NCI-H187 treated with DMSO at 0.1 percent for 48 hours (cell line): ENCODE measurements at places on chromosomes 7 and 10.

GRCh38 chr10:78780551-78780961 is 288.2 kb upstream of the ZMIZ1 start:
- no peak for DNase-seq

DNA sequence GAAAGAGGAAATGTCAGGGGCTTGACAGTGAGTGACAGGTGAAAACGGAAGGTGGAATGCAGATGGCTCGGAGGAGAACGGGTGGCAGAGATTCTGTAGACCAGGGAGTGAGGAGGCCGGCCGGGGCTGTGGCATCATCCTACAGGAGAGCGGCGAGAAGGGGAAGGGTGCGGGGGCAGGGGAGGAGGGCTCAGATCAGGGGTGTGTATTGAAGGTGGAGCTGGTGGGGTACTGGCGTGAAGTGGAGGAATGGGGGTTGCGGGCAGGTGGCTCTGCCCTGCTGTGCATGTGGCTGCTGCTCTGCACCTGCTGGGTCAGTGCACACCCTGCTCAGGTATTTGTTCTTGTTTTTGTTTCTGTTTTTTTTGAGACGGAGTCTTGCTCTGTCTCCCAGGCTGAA is 470.8 kb upstream of the FOXK1 start:
- DNase-seq = no peak

DNA sequence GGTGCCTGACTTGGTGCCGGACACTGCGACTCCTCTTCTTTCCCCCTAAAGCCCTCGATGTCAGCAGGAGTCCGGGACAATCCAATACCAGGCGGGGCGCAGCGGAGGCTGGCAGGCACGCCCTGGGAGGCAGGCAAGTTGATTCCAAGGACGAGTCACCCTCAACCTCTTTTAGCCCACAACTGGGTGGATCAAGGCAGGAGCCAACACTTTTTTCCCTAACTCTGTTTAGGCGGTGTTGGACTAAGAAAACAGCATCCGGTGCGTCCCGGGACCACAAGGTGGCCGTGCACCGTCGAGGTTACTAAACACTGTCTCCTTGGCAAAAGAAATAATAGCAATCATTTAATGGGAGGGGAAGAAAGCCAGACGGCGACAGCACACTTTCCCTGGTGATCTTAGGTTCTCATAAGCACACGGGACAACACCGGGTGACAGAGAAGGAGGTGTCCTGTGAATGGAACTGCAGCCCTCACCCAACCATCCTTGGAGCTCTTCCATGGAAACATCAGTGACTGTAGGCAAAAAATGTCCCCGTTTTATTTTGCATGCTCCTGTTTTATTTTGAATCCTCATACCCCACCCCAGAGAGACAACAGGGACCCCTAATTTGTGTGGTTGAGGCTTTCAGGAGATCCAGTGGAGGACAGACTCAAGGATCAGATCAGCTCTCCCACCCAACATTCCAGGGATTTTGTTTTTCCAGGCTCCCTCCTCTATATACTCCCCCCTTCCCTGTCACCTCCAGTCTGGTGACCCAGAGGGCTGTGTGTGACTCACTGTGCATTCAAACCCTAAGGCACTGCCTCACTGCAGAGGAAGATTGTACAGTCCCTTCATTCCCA is 1.3 kb upstream of the CALCR start:
- no peak for DNase-seq

DNA sequence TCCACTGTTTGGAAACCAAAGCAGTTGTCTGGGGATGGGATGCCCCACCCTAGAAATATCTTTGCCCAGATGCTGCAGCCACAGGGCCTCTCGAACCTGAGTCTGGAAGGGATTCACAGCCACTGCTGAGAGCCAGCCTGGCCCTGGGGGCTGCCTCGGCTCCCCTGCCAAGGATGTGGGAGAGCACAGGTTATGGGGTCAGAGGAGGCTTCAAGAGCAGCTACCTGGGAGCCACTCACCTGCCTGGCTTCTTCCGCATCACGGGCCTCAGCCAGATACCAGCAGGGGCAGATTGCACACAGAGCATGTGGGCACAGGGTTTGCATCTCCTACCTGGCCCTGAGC is 5.4 kb upstream of the PWWP2B start:
- no peak for DNase-seq

- DNase-seq = no peak
These were observed 98.9 kb downstream of the HIP1 start for GRCh38 chr7:75639886-75640190.

DNA sequence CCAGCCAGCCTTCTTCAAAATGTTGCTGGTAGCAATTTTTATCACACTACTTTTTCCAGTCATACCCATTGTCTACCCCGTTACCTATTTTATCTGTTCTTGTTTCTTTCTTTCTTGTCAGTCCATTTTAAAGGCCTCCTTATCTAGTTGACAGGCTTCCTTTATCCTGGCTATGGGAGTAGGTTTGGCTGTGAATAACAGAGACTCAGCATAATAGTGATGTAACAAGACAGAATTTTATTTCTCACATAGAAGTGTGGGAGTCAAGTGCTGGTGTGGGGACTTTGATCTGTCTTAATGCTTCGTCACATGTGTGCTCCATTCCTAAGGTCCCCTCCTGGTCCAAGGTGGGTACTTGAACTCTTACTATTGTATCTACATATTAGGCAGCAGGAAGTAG is 283.6 kb downstream of the EXOC4 start:
- no peak for DNase-seq

GRCh38 chr10:99619090-99619800 is 994 bp downstream of the SLC25A28 start:
- DNase-seq = no peak

- DNase-seq = no peak
These were observed 1.1 kb upstream of the ING3 start for GRCh38 chr7:120949393-120949911.

DNA sequence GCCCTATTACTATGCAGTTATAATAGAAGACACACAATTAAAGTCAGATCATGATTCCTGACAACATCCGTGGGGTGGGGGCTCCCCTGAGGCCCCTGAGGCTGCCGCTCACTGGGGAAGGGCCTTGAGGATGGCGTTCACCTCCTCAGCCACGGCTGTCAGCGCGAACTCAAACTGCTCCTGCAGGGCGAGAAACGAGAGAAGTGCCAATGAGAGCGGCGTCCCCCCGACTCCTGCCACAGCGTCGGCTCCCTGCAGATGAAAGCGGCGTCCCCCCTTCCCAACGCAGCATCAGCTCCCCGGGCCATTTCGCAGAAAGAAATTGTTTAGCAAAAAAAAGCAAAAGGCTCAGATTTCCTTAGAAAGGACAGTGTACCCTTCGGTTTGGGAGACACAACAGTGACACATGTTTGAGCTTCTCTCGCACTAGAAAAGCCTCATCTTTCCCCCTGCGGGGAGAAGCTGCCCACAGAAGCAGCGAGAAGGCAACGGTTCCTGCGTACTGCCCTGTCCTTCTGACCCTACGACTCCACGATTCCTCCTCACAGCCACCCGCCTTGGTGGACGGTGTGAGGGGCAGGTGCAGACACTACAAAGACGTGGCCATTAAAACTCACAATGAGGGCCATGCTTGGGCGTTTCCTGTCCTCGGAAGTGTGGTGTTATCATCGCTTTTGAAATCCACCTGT is 203.9 kb downstream of the DNAJB6 start:
- no peak for DNase-seq

DNA sequence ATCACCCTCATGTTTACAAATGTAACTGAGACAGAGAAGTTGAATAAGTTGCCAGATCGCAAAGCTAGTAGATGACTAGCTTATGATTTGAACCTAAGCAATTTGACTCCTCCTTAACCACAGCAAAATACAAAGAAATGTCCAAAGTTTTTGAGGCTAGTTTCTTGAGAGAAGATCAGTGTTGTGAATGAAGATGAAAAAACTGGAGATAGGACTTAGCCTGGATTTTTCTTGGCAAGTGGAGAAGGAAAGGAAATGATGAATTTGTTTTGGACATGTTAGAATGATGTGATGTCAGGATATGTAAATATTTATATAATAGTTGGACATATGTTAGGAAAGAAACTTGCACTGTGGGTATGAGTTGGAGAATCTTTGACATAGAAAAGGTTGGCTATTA is 149.8 kb downstream of the LSMEM1 start:
- no peak for DNase-seq

- no peak for DNase-seq
These were observed 40.1 kb upstream of the ZNF273 start for GRCh38 chr7:64863021-64863420.

GRCh38 chr7:24879291-24879690 is 100.7 kb downstream of the OSBPL3 start:
- no peak for DNase-seq

DNA sequence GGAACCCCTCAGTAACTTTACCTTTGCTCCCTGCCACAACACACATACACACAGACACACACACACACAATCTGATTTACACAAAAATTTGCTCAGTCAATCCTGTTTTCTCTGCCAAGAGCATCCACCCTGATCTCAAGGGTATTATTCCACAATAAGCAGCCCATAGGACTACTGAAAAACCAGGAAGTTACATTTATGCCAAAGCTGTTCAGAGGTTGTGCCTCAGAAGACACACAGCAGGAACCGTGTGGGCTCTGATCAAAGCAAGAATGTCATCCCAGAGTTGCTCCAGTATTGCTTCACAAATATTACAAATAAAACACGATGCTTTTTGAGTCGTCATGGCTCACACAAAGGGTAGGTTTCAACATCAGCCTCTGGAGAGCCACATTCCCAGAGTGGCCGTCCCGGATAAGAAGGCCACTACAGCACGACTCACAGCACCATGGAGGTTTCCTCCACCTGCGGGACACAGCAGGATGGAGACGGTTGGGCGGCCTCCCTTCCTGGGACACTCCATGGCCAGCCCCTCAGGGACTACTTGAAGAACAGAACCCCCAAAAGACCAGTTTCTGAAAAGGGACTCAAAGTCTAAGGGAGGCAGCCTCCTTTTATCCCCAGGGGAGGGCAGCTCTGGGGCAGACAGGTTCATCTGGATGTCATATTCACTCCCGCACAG is 1.6 kb downstream of the AIFM2 start:
- no peak for DNase-seq

GRCh38 chr7:152477079-152477478 is 41.3 kb upstream of the KMT2C start:
- no peak for DNase-seq
